ENCODE measurements at places on chromosomes 3 and 15. TPM values are rescaled to one million over a fixed set of nuclear protein-coding genes. Genes with fewer than 3 reads are reported as not detected.

The TGM5 gene
- not detected for total RNA-seq

The ISL2 gene
- 4.3 TPM for total RNA-seq

The SAXO2 gene
- 3.3 TPM for total RNA-seq

The CHRFAM7A gene
- 6.7 TPM for total RNA-seq

The ALS2CL gene
- 6.3 TPM for total RNA-seq

The CADPS gene
- not detected for total RNA-seq

The MYZAP gene
- total RNA-seq = 1.6 TPM

The CLEC3B gene
- not detected for total RNA-seq

The C15orf61 gene
- total RNA-seq = 4.0 TPM

The ZIC1 gene
- 0.07 TPM for total RNA-seq

The FAM174B gene
- 9.6 TPM for total RNA-seq

The PRR23E gene
- total RNA-seq = not detected

The ESYT3 gene
- 0.64 TPM for total RNA-seq

The SOX14 gene
- not detected for total RNA-seq

The ADAMTS7 gene
- total RNA-seq = 2.5 TPM

The GPR62 gene
- not detected for total RNA-seq

The ONECUT1 gene
- total RNA-seq = 0.11 TPM

The SLC6A11 gene
- not detected for total RNA-seq

The PRTG gene
- 9.6 TPM for total RNA-seq

The RAB8B gene
- total RNA-seq = 15.4 TPM

The UTS2B gene
- total RNA-seq = not detected

The NMNAT3 gene
- 2.4 TPM for total RNA-seq

The ROBO2 gene
- total RNA-seq = not detected

The MORC1 gene
- total RNA-seq = not detected

The THSD4 gene
- total RNA-seq = 21.4 TPM

The FBLN2 gene
- total RNA-seq = 2.9 TPM

Measured in A549 treated with RU486 at 1 μM for 4 hours (cell line).